HT1080 (cell line): ENCODE measurements at places on chromosomes 11 and 22.

GRCh38 chr11:64698427-64698826 lies 24.6 kb downstream of the NRXN2 start:
- DNase-seq: no peak

- DNase-seq: no peak
These were observed 21.6 kb downstream of the MAPK1 start for GRCh38 chr22:21845558-21846453.

DNA sequence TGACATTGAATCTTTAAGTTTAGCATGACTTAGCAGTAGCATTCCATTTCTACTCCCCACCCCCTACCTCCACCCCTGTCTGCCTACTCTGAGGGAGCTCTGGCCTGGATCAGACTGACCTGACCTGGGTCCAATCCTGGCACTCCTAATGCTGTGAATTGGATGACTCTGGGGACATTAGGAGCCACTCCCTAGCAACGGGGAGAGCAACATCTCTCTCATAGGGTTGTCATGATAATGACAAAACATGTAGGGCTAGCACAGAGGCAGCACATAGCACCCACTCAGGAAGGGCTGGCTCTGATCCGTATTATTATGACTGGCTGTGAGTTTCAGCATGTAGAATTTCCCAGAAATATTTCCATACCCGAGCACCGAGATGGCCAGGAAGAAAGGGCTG lies 40.5 kb downstream of the CABIN1 start:
- no peak for DNase-seq

DNA sequence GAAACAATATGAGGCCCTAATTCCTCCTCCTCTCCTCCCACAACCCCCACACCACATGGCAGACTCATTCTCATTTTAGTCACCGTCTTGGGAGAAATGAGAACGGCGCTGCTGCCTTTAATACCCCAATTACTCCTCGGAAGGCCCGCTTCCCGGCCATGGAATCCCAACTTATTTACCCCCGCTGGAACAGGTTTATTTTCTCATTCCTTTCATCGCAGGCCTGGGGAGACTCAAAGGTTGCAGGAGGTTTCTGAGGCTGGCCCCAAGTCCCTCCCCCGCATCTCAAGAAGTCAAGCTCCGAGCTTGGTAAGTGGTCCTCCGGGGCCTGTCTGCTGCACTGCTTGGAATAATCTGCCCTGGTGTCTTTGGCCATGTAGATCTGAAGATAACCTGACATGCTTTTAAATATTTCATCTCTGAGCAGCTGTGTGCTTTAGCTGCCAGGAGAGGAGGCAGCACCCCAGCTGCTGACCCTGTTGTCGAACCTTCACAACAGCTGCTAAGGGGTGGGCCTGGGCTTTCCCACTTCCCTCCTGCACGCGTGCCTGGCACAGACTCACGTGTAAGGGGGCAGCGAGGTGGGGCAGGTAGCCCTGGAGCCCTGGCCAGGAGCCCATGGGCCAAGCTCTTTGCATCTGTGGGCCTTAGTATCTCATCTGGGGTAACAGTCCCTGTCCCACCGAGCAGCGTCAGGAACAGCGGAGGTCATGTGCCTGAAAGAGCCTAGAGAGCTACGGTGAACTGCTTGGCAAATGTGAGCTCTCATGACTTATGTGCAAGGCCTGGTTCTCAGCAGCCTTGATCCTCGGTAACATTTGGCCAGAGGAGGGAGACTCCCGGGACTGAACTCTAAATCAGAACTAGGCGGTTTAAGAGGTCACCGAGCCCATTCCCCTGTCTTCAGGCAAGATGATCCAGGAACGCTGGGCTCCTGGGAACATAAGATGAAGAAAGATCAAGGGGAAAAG lies 164.6 kb downstream of the ST3GAL4 start:
- DNase-seq: no peak

DNA sequence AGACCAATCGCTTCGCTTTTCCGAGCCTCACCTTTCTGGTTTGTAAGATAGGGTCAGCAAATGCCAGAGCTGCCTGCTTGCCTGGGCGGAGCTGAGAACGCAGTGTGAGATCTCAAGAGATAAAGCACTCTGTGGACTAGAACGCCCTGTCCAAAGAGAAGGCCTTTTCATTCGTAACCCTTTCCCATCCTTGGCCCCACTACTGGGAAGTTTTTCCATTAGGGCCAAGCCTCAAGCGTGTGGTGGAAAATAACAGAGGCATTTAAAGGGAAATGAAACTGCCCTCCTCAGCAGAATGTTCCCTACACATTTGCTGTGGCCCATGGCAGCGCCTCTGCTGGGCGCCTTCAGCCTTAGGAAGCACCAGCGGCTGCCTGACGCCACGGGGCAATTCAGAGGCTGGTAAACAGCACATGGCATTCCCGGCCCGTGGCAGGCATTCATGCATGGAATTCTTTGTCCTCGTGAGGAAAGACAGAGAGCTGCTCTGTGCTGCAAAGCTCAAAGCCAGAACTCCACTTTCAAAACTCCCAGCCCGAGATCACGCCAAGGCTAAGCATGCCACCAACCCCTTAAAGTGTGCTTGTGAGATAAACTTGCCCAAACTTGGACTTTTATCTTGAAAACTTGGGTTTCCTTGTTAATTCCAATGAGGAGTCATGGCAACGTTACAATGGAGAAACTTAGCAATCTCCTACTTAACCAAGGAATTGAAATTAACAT lies 38.1 kb downstream of the AHNAK start:
- peak; percentile 41 for DNase-seq

DNA sequence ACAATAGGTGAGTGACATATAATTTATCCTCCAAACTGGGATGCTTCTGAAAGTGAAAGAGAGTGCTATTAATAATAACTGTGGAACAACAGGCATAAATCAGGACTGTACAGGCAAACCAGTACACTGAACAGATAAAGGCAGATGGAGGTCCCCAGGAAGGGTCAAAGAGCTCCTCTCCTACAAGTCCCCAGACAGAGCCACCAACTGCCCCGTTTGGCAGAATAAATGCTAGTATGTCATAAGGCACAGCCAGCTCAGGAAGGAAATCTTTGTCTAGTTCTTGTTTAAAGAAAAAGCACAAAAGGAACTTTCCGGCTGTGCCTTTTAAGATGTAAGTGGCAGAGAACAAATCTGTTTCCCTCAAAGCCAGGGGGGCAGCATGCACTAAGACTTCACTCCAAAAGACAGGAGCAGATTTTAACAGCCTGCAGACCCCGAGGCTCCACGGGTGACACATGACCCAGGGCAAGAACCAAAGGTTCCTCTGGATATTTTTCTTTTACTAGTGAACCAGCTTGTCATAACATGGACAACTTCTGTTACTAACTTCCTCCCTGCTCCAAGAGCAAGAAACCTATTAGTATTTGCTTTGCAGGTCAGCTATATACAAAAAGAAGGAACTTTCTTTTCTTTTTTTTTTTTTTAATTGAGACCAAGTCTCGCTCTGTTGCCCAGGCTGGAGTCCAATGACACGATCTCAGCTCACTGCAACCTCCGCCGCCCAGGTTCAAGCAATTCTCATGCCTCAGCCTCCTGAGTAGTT lies 50.2 kb downstream of the MYH9 start:
- no peak for DNase-seq

- DNase-seq: no peak
These were observed 31.3 kb upstream of the TEAD1 start for GRCh38 chr11:12642806-12643428.

- DNase-seq: no peak
These were observed 424.6 kb downstream of the BUD13 start for GRCh38 chr11:116348226-116348625.

GRCh38 chr22:47122441-47123000 lies 360.1 kb downstream of the TBC1D22A start:
- no peak for DNase-seq

DNA sequence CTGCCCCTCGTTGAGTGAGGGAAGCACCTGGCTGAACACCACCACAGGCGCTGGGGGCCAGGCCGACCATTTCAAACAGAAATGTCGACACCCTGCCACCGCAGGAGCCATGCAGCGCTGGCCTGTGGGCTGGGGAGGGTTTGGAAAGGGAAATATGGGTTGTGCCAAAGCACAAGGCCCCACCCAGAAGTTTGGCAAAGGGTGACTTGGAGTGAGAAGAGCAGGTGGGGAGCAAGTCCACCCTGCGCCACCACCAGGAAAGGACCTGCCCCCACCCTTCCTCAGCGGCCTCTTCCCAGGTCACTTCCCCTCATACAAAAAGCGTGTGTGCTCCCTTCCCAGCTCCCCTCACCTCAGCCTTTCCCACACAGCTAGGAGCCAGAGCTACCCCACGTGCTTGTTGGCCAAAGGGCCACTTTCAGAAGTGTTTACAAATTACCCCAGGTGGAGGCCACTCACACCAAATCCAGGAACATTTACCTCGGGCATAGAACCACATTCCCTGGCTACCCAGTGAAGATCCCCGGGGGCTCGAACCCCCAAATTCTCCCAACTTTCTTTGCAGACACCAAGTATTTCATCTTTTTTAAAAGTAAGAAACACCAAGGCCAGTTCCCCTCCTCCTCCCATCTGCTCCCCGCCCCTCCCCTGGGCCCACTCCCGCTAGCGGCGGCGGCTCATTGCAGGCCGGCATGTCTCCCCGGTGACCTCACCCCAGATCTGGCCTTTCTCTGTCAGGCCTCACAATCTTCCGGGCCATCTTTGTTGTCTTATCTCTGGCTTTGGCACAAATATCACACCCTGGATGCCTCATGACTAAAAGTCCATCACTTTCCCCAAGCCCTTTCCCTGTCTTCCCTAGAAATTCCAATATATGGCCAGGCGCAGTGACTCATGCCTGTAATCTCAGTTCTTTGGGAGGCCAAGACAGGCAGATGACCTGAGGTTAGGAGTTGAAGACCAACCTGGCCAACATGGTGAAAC lies 20.5 kb upstream of the SCGB1A1 start:
- peak; percentile 36 for DNase-seq

- DNase-seq: no peak
These were observed 9.3 kb upstream of the MRGPRD start for GRCh38 chr11:68989936-68990606.

GRCh38 chr11:6233984-6234386 lies 451 bp downstream of the FHIP1B start:
- DNase-seq: no peak

GRCh38 chr11:131064373-131064991 lies 148.2 kb upstream of the SNX19 start:
- DNase-seq: peak; percentile 72

DNA sequence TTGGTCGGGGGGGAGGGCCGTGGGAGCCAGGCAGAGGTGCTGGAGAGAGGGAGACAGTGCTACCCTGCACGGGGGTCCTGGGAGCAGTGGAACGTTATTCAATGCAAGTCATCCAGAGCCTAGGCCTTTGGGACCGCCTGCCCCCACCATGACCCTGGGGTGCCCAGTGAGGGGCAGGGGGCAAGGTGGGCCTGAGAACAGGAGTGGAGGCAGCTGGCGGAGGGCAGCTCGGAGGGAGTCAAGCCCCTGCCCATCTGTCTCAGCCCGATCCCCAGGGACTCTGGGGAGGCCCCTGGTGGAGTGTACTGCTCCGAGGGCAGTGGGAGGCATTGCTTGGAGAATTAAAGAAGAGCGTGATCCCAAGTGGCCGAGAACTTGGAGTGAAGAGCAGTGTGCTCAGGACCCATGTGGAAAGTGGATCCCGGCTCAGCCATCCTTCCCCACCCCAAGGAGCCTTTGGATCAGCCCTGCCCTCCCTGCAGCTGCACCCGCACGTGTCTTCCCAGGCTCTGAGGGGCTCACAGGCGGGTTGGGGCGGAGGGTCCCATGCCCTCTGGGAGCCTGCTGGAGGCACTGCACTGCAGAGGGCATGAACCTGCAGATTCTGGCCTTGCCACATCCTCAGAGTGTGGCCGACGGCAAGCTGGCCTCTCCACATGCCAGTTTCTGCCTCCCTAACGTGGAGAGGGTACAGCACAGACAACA lies 34.0 kb upstream of the SMIM38 start:
- DNase-seq: no peak

DNA sequence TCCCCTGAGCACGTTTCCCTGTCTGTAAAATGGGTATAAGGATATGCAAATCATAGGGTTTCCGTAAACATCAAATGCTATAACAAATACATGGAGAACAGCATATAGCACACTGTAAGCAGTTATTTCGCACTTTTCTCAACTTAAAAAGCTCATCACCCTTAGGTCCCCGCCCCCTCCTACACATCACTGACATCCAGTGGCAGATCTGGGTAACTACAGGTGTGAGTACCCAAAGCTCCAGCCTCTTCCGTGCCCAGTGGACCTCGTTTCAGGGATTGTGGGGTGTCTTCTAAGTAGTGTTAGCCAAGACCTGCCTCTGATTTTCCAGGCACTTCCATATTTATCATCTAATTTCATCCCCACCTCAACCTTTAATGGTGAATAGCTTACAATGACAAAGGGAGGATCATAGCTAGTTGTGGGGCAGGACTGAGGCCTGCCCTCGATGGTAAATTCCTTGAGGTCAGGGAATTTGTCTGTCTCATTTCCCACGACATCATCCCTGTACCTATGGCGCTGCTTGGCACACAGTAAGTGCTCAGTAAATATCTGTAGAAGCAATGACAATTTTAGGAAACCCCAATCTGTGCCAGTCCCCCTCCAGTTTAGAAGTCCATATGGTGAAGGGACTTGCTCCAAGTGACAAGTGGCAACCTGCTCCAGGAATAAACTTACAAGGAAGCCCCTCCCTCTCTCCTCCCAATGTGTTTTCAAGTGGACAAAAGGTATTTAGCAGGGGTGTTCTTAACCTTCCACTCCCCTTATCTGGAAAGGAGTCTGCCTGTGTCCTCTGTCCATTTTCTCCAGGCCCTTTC lies 340.5 kb downstream of the TENM4 start:
- peak; percentile 57 for DNase-seq

DNA sequence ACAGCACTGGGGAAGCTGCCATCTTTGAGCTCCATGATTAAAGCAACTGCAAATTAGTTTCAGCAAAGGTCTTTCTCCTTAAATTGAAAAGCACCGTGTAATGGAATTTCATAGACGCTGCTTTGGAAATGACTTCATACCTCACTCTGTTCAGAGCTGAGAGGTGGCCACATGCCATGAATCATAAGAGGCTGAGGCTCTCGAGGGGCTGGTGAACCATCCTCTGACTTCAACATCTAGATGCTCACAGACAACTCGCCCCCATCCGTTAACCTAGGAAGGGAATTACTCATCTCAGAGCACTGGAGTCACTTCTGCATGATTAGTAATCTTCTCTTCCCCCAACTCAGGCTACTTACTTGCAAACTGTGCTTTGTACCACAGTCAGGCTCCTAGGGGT lies 122.3 kb downstream of the RCN1 start:
- peak; percentile 95 for DNase-seq

DNA sequence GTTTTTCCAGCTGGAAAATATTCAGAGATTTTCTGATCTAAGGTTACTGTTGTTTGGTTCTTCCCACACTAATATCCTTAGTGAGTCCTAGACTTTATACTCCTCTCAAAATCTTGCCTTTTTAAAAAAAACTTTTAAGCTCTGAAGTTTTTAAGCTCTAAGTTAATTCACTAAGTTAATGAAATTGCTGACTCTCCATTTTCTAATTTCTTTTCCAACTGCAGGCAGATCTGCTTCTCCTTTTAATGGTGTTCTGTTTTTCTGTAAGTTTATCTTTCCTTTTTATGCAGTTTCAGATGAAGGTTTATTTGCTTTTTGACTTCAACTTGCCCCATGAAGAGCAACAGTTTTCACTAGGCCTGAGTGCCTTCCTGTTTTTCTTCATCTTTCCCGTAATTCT lies 125.8 kb upstream of the ARHGAP42 start:
- DNase-seq: no peak

- DNase-seq: no peak
These were observed 894 bp downstream of the ADA2 start for GRCh38 chr22:17218341-17218740.
